Activated CD4-positive, alpha-beta T cell treated with anti-CD3 and anti-CD28 coated beads, Interleukin-2, amount 10 ng/mL, durations not matched to agents 24 days and 14 days (primary cell): ENCODE measurements at places on chromosomes 3 and 15.

DNA sequence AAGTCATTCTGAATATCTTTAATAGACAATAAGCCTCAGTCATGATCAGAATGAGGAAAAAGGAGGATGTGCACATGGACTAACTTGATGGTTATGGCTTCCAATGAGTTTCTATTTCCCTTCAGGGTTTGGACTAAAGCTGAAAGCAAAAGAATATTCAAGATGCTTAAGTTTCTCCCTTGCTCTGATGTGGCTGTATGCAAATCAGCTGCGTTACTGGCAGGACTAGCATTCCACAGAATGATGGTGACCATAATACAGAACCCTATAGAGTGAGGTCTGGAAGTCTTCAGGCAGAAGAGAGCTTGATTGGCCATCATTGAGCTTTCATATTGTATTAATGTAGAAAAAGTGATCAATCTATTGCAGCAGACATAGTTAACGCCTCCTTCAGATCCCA is 466.0 kb downstream of the NLGN1 start:
- no peaks in the 10 kb centered on the region for H3K36me3 ChIP-seq
- no peak overlapping the region for H3K27ac ChIP-seq
- no peak for DNase-seq
- H3K4me1 ChIP-seq: no peaks in the 10 kb centered on the region
- H3K4me3 ChIP-seq: no peak overlapping the region

GRCh38 chr3:195897853-195898415 is 10.4 kb downstream of the TNK2 start:
- peak overlapping the region; percentile 21 for H3K27ac ChIP-seq
- no peak for DNase-seq
- H3K4me3 ChIP-seq: peak overlapping the region; percentile 13
- peaks cover 60% of the 10 kb centered on the region for H3K4me1 ChIP-seq

GRCh38 chr3:73453666-73454065 is 171.1 kb downstream of the PDZRN3 start:
- no peak overlapping the region for H3K4me3 ChIP-seq
- no peaks in the 10 kb centered on the region for H3K36me3 ChIP-seq
- no peak overlapping the region for H3K27ac ChIP-seq
- peaks cover 4% of the 10 kb centered on the region for H3K27me3 ChIP-seq
- no peak for DNase-seq

DNA sequence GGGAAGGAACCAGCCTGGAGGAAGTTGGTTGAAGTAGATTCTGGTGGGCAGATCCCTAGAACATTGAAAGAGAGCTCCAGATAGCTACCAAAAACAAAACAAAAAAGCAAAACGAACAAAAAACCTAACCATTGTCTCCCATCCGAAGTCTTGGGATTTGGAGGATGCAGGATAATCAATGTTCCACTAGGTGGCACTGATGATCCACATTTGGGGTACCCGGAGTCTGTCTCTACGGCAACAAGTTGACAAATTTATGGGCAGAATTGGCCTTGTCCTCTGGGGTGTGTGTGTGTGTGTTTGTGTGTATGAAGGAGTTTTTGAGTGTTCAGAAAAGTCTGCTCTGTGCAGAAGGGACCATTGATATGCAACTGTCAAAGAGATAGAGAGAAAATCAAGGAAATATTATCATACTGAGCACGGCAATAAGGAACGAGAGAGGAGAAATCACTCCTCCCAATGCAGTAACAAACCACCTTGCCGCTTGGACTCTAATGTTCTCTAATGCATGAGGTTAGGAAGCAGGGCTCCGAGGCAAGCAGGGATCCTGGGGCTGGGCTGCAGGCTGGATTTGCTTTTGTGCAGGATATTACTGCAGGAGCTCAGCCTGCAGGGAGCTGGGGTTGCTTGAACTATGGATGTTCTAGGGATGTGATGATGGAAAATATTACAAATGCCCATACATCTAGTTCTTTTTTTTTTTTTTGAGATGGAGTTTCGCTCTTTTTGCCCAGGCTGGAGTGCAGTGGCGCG is 59.8 kb upstream of the KLHL25 start:
- H3K36me3 ChIP-seq: no peaks in the 10 kb centered on the region
- no peak overlapping the region for H3K27ac ChIP-seq
- no peak overlapping the region for H3K4me3 ChIP-seq
- peaks cover 33% of the 10 kb centered on the region for H3K27me3 ChIP-seq
- peaks cover 7% of the 10 kb centered on the region for H3K4me1 ChIP-seq
- peak; percentile 87 for DNase-seq

- H3K4me1 ChIP-seq: peaks cover 3% of the 10 kb centered on the region
- no peak overlapping the region for H3K27ac ChIP-seq
- no peak overlapping the region for H3K4me3 ChIP-seq
- H3K36me3 ChIP-seq: peaks cover 3% of the 10 kb centered on the region
- no peak for DNase-seq
Measured at GRCh38 chr3:12895391-12896062, 54.2 kb upstream of the RPL32 start.
